Globus pallidus (tissue), 1 donor: ENCODE measurements at places on chromosomes 11 and 22.

DNA sequence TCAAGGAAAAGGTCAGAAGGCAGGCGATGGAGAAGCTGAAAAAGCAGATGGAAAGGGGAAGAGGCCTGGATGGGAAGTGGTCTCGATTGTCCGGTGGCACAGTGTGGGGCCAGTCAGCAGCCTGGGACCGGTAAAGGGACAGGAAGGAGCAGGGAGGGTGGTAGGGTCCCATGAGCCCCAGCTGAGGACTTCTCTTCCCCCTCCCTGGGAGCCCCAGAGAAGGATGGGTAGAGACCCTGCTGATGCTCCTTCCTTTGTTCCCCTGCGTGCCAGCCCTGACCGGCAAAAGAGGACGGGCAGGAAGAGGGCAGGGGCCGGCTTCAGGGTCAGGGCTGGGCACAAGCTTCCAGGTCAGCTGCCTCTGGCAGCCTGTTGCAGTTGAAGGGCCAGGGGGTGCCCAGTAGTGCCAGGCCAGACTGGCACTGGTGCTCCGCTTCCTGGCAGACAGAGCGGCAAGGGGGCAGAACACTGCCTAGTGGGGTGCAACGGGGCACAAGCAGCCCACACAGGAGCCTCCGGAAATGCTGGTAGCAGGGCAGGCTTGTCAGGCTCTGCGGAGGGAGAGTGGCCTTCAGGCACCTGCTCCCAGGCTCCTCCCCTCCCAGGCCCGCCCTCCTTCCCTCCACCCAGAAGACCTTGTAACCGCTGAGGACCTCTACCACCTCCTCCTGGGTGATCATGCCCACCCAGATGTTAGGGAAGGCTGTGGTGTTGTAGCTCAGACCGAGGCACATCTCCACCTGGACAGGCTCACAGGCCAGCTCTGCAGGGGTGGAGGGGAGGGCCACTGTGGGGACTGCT is 739 bp upstream of the C1QTNF5 start:
- DNase-seq = no peak

- DNase-seq = no peak
Measured at GRCh38 chr11:62850911-62851806, 11.8 kb upstream of the WDR74 start.

- DNase-seq = no peak
Measured at GRCh38 chr11:35751664-35752061, 89.1 kb downstream of the TRIM44 start.

DNA sequence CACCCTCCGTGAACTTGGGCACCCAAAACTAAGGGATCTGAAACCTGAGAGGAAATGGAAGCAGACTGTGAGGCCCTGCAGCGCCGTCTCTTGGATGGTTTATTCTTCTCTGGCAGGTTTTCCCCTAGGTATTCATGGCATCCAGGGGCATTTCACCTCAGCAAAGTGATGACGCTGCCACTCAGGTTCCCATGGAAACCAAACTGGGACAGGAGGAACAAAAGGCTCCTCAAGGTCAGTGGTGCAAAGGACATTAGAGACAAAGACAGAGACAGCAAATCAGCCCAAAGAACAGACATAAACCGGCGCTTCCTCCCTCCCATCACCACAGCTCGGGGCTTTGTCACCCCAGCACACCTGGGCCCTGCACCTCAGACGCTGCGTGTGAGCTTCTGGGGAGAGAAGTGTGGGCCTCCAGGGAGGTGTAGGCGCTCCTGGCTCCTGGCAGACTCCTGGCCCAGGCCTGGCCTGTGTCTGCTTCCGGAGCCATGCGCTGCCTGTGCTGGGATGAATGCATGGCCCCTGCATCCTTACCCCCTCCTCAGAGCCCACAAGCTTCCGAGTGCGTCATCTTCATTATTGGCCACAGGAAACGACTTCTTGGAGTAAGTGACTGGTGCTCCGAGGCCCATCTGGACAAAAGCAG is 5.9 kb downstream of the TP53AIP1 start:
- no peak for DNase-seq

DNA sequence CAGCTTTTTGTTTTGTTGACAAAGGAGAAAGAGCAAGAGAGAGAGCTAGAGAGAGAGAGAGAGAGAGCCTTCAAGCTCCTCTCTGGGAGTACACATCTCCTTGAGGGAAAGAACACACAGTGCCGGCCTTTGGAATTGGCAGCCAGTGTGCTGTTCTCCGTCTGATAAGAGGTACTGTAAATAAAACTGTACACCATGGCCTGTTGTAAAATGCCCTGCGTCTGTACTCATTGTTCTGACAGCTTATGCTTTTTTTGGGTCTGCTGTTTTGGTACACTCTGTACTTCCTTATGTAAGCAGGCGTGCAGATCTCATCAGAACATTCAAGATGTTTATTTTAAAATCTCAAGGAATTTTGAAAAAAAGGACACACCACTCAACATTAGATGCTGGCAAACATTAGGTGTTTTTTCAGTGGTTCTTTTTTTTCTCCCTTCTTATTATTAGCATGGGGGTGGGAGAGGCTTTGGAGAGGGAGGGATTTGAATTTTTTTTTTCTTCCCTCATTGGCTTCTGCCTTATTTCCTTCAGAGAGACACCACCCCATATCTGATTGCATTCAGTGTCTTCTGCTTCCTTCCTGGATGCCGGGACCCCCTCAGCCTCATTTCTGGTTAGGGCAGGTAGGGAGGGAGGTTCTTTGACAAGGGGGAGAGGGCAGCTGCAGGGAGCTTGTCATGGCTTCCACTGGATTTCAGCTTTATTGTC is 116.8 kb upstream of the NNMT start:
- DNase-seq = peak; percentile 46

GRCh38 chr11:96246718-96247552 is 96.1 kb downstream of the MAML2 start:
- peak; percentile 41 for DNase-seq

GRCh38 chr11:128767591-128768001 is 73.7 kb downstream of the FLI1 start:
- no peak for DNase-seq

GRCh38 chr22:42553475-42554361 is at the start of gene SERHL2:
SERHL2 (plus strand) TSS chr22:42553956; CDS start chr22:42554021, 65 bp downstream.
- peak; percentile 77 for DNase-seq

- DNase-seq = no peak
Measured at GRCh38 chr11:92907671-92908070, 61.8 kb upstream of the MTNR1B start.

DNA sequence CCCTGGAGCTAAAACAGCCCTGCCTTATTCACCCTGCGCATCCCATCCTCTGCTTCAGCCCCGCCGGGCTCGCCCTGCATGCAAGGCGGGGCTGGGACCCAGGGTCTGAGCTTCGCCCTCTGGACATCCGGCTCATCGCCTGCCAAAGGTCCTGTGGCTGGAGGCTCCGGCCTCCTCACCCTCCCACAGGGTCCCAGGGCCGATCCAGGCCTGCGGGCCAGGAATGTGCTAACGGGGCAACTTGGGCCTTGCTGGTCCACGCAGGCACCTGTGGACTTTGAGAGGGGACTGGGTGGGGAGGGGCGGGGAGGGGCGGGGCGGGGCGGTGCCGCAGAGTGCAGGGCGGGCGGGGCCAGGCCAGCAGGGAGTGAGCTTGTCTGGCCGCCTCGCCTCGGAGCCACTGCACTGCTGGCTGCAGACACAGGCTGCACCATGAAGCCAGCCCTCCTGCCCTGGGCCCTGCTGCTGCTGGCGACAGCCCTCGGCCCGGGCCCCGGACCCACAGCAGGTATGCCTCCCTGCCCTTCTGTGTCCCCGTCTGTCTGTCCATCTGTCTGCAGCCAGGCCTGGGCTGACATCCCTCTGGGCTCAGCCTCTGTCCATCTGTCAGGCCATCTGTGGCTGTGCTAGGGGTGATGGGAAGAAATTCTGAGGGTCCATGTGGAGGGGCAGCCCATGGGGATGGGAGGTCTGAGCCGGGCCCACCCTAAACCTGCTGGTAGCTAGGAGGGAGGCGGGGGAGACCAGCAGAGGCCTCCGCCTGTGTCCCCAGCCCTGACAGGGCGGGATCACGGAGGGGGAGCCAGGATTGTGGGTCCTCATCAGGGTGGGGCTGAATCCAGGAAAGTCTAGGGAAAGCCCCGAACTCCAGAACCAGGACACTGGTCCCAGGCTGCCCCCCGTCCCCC is at the start of gene SUSD2:
SUSD2 (plus strand) TSS at position 400 of the 908 bp plus-strand sequence; CDS start at position 433, 33 bp downstream.
- DNase-seq = no peak

DNA sequence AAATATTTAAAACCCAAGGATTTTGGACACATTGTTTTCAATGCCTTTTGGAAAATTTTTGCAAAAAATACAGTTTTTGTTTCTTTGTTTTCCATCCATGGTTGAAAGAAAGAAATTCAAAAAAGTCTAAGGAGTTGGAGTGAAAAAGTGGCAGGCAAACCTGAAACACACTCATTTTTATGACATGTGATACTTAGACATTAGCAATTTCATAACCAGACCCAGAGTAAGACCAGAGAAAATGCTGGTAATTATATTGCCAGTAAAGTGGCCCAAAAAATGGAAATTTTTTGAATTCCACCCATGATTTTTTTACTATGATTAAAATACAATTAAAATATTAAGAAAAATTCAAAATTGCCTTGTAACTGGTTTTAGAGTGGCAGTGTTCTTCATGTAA is 128.2 kb downstream of the SLC17A6 start:
- DNase-seq = no peak

DNA sequence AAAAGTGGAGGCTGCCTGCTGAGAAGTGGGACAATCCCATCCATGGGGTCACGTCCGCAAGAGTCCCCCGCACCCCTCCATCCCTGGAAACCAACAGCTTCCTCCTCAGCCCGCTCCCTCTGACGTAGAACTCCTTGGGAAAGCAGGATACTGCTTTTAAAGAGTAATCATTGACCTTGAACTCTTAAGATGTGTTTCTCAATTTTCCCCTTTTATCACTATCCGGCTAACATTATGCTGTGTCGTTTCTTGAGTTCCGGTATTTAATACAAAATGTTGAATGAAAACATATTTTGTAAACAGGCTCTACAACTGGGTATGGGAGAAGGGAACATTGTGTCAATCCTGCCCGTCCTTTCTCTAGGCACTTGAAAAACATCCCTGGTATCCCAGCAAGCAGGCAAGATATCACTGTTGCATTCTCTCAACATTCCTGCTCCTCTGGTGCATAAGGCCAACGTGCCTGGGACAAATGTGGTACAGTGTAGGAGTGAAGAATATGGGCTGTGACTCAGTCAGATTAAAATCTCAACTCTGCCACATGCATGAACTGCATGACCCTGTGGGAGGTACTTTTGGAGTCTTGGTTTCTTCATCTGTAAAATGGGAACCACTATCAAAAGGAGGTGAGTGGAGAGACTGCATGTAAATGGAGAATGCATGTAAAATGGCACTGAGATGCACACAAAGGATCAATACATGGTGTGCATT is 52.8 kb downstream of the WT1 start:
- no peak for DNase-seq

GRCh38 chr11:6319001-6319703 is 1.1 kb downstream of the CAVIN3 start:
- no peak for DNase-seq

DNA sequence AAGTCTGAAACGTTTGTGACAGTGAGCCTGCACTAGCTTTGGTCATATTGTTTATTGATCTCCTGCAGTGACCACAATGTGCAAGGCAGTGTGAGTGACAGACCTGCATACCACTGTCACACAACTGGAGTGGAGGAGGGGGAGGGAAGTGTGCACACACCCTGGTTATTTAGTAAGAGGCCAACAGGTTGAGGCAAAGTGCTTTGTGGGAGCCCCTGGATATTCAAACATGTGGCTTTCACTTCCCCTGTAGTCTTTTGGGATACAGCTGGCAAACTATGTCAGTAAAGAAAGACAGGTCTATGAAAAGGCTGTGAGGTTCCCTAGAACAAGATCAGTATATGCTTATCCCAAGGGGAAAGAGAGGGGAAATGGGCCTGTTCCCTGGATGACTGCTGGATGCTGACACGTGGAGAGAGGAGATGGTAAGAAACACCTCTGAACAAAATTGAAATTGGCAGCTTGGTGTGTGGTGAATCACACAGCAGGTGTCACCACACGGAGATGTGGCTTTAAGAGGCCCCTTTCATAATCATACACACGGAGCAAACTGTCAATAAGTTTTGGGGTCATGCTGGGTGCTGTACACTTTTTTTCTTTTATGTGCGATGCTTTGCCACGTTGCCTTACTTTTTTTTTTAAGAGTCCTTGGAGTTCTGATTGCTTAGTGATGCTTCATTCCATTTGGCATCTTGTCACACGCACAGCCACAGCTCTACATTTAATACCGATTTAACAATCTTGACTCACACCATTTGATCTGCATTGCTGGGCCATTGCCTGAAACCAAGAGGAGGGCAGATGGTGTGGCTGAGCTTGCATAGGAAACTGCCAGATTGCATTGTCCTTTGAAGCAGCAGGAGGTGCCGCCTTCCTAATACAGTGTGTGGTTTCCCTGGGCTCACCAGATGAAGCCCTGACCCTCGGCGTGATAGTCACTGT is 11.3 kb downstream of the OSBP2 start:
- no peak for DNase-seq
